MV-4-11 (cell line): ENCODE measurements at places on chromosomes 6 and 20.

DNA sequence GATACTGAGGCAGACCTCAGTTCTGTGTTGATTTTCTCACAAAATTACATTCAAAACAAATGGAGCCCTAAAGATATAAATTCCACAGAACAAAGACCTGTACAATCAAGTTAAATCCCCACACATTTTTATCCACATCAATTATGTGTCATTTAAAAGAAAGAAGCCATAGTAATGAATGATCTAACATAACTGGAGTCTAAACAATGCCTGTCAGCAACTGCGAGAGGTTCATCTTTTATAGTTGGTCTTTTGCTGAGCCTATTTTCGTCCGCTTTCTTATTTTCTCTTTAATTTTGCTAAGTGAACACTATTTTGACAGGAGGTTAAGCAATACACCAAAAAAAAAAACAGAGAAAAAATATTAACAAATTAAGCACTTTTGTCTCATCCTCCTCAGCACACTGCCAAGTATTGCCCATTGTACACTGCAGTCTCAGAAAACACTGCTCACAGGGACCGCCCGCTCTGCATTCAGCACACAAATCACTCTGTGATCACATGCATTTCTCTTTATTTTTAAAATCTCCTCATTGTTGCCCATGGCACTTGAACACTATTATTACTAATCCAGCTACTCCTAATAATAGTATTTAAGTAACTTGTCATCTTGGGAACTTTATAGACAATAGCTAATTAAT lies 140.8 kb downstream of the BTBD9 start:
- no peak for DNase-seq

- DNase-seq = no peak
Observed at GRCh38 chr20:2295886-2296515, at the start of gene TGM3. TGM3 (plus strand) TSS chr20:2296001; CDS start chr20:2296064, 63 bp downstream.

- DNase-seq = no peak
Observed at GRCh38 chr6:107509506-107509905, 19.6 kb downstream of the SOBP start.

DNA sequence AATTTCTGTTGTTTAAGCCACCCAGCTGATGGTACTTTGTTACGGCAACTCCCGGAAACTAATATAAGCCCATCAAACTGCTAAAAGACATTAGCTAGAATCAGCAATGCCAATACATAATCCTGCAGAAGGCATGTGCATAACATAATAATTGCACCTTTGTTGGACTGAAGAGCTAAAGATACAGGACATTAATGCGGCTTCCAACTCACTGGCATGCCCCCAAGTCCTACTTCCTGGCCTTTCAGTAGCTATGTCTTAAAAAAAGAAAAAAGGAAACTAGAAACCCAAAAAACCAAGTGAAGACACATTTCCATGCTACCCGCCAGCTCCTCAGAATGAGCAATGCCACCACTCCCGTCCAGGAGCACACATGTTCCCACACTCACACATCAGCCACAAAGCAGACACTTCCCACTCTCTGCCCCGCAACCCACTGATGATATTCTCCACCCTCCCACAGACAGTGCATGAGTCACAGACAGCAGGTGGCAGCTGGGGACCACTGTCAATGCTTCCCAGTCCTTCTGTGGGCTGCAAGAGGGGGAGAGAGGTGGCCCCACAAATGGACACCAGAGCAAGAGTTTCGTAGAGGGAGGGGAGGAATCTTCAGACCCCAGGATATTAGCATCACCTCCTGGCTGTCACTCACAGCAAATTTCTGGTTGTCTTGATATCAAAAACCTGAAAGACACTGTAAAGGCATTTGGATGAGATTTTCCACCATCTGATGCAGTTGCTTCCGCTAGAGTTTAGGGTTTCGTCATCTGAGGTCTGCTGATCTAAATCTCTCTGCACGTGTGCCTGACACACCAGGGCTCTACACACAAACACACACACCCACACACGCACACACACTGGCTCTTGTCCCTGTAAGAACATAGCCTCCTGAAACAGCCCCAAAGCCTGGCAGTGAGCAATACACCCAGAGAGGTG lies 32.8 kb downstream of the GFOD1 start:
- peak; percentile 93 for DNase-seq

GRCh38 chr6:93272211-93272610 lies 147.1 kb downstream of the EPHA7 start:
- DNase-seq = no peak

GRCh38 chr6:73558624-73559398 lies 38.0 kb upstream of the EEF1A1 start:
- DNase-seq = no peak

- no peak for DNase-seq
Observed at GRCh38 chr6:12555267-12555666, 161.3 kb upstream of the PHACTR1 start.

GRCh38 chr6:5729813-5730517 lies 276.8 kb downstream of the NRN1 start:
- DNase-seq = no peak

GRCh38 chr6:44663860-44664634 lies 276.5 kb downstream of the CDC5L start:
- DNase-seq = no peak

DNA sequence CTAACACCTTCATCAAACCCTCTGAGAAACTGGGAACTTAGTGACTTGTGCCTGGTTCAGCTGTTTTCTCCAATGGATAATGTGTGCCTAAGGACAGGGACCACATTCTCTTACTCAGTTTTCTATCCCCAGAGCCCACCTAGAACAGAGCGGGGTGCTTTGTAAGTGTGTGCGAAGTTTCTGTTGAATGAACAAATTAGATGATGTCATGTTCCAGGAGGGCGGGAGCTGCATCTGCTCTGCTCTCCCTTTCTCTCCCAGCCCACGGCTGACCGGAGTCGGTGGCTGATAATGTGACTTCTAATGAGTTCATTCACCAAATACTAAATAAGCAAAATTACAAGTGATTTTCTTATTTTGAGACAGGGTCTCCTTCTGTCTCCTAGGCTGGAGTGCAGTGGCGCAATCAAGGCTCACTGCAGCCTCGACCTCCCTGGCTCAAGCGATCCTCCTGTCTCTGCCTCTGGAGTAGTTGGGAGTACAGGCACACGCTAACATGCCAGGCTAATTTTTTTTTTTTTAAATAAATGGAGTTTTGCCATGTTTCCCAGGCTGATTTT lies 60.7 kb upstream of the FNDC1 start:
- no peak for DNase-seq

- peak; percentile 22 for DNase-seq
Observed at GRCh38 chr6:11535801-11536230, 1.7 kb upstream of the TMEM170B start.

GRCh38 chr6:96466147-96466863 lies 55.3 kb upstream of the UFL1 start:
- DNase-seq = no peak

DNA sequence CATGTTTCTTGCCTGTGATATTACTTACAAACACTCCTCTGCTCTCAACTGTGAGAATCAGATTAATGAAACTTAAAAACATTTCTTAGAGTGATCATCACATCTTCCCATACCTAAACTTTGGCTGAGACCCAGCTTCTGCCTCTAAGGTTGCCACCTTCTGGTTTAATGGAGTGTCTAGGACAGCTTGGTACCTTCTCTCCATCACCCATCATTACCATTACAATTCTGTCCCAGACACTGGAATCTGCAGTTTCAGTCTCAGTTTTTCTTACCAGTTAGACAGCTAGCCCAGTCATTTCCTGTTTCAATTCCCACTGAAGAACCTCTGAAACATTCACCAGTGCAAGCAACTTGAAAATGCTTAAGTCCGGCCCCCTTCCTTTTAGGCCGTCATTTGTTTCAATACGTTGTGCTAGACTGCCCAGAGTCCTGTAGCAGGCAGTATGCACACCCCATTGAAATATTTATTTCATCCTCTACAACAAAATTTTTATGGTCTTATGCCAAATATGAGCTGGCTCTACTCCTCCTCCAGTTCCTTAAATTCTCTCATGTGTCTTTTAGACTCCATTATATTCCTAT lies 107.0 kb upstream of the FOXO3 start:
- DNase-seq = peak; percentile 89

DNA sequence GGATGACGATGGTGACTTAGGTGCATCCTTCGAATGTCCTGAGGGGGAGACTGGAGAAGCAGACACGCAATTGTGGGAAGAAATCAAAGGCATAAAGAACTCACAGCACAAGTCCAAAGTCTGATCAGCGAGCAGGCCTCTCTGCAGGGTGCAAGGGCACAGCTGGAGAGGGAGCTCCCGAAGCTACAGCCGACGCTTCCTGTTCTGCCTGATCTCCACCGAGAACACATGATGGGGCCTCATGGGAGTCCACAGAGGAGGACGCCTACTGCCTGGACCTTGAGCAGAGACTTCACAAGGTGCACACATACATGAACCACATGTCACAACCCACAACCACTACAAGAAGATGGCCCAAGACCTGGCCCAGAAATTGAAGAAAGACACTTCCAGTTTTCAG lies 51.4 kb downstream of the RIN2 start:
- no peak for DNase-seq

DNA sequence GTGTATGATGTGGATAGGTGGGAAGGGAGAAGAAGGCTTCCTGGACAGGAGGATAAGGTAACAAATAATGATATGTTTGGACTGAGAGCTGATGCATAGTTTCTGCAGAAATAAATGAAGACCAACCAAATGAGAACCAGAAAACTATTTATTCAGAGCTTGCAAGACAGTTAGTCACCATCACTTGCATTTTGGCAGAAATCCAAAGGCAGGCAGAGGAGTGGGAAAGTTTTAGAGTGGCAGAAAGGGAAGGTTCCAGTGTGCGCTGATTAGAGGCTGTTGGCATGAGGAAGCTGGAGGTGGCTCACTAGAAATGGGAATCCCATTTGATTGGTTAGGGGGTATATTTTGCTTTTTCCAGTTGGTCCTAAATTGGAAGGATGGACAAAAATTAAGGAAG lies 13.0 kb upstream of the F13A1 start:
- peak; percentile 7 for DNase-seq

GRCh38 chr6:65786815-65787214 lies 79.8 kb upstream of the EYS start:
- DNase-seq = no peak

DNA sequence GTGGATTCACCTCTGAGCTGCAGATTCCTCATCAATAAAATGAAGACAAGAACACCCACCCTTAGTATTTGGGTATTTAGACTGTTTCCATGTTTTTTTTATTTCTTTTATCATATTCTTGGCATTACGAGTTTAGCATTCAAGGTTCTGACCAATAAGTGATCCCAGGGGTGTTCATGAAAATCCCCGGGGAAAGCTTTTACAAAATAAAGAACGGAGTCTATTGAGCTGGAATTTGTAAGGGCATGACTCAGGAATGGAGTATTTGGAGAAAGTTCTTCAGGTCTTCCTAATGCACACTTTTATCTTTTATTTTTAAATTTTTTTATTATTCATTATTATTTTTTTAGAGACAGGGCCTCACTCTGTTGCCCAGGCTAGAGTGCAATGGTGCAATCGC lies 19.4 kb upstream of the TOX2 start:
- no peak for DNase-seq

DNA sequence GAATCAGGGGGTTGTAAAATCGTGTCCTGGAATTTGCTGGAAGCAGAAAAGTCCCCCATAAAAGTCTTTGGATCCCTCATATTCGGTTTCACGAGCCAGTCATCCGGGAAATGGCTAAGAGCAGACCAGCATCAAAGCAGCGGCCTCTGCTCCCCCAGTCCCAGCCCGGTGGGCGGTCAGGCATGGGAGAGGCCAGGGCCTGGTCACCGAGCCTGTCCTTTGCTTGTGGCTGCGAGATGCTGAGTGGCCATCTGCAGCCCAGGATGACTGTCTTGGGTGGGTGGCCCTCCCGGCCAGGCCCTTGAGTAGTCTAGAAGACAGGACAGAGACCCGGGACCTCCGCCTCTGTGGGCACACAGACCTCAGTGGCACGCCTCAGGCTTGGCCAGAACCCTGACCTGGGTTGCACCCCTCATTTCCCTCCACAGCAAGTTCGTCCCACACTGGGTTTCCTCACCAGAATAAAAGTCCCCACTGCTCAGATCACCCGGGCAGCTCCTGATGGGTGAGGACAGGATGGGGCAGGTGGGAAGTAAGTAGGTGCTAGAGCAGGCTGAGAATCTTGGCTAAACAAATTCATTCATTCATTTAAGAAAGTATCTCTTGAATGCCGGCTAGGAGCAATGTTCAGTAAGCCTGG lies 172.1 kb downstream of the BMP7 start:
- no peak for DNase-seq

- DNase-seq = peak; percentile 52
Observed at GRCh38 chr6:52667572-52667971, 3.3 kb upstream of the TMEM14A start.

GRCh38 chr6:111624401-111625098 lies 18.9 kb upstream of the TRAF3IP2 start:
- peak; percentile 42 for DNase-seq

DNA sequence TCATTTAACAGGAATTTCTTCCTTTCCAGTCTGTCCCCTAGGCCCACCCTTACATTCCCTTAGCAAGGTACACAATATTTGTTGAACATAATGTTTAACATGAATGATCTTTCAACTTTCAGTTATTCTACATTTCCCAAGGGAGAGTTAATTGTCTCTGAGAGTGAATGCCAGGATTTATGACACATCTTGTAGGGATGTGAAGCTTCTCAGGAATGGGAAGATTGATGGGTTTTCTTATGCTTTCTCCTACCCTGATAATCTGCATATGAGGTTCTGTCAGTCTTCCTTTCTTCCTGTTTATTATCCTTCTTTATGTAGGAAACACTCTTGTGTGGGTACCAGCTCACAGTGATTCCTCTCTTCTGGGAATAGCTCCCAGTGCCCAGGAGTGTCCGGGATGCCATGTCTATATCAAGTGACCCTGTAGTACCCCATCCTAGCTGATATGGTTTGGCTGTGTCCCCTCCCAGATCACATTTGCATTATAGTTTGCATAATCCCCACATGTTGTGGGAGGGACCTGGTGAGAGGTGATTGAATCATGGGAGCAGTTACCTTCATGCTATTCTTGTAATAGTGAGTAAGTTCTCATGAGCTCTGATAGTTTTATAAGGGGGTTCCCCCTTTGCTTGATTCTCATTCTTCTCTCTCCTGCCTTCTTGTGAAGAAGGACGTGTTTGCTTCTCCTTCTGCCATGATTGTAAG lies 7.1 kb upstream of the FYN start:
- DNase-seq = no peak

DNA sequence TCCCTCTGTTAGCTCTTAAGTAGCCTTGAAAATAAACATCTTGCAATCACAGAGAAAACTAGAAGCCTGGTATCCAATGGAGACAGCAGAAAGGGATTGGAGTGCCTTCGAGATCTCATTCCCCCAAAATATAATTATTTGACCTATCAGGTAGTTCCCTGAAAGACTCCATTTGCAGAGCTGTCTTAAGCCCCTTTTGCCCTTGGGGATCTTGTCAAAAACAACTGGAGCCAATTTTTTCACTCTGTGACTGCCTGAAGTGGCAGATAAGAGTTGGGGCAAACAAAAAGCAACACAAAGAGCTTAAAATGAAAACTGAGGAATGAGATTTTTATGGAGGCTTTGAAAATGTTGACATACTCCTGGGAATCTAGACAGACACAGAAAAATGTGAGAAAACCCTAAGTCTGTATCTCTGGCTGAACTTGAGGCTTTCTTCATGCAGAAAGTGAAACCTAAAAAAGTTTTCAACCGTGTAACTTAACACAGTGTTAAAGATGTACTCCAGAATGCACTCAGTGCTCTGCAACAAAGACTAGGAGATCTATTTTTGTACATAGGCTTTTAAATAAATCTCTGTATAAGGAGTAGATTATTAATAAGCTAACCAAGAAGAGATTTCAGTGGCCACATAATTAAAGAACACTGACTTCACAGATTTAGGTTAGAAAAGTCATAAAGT lies 971.1 kb upstream of the MAN1A1 start:
- no peak for DNase-seq

- no peak for DNase-seq
Observed at GRCh38 chr6:11282875-11283274, 50.4 kb upstream of the NEDD9 start.
